ENCODE measurements at places on chromosomes 3 and 15. TPM values are rescaled to one million over a fixed set of nuclear protein-coding genes. Genes with fewer than 3 reads are reported as not detected.

MON1A gene
- 4.0 TPM for total RNA-seq

TMA7 gene
- total RNA-seq: 74.1 TPM

SMARCC1 gene
- 43.9 TPM for total RNA-seq

CLSTN2 gene
- total RNA-seq: 3.8 TPM

TRIM59 gene
- total RNA-seq: 1.0 TPM

STRA6 gene
- total RNA-seq: 1.7 TPM

STAC gene
- total RNA-seq: 0.16 TPM

TTLL13 gene
- total RNA-seq: 0.46 TPM

ASB14 gene
- total RNA-seq: not detected

- no peaks in the 10 kb centered on the region for H3K36me3 ChIP-seq
- no peak overlapping the region for H3K27ac ChIP-seq
- peaks cover 22% of the 10 kb centered on the region for H3K4me1 ChIP-seq
Observed at GRCh38 chr3:171005648-171006047, 20.9 kb downstream of the SLC2A2 start.

DNA sequence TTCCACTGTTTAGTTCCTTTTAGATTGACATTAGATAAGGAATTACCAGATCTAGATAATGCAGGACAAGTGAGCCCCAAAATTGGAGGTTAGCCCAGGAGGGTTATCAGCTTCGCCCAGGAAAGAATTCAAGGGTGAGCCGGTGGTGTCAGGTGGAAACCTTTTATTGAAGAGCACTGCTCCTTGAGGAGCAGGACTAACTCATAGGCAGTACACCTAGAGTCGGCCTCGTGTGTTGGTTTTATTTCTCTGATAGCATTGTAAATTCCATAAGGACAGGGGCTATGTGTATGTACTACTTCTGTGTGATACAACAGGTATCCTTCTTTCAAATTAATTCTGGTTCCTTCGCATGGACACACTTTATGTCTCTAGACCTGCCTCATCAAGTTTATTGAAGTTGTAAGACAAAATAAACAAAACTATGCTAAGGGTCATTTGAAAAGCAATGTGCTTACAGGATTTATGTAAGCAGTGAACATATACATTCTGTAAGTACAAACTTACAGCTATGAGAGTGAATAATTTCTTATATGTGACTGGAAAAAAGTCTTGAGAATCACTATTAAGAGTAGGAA lies 57.2 kb downstream of the SNX4 start:
- H3K4me3 ChIP-seq: no peak overlapping the region
- no peaks in the 10 kb centered on the region for H3K27me3 ChIP-seq
- no peaks in the 10 kb centered on the region for H3K4me1 ChIP-seq
- DNase-seq: no peak
- peaks cover 5% of the 10 kb centered on the region for H3K36me3 ChIP-seq

- no peak overlapping the region for H3K27ac ChIP-seq
- no peaks in the 10 kb centered on the region for H3K36me3 ChIP-seq
- H3K4me3 ChIP-seq: no peak overlapping the region
- H3K27me3 ChIP-seq: no peaks in the 10 kb centered on the region
- no peaks in the 10 kb centered on the region for H3K4me1 ChIP-seq
Observed at GRCh38 chr3:42701371-42702065, 1.1 kb downstream of the HHATL start.

DNA sequence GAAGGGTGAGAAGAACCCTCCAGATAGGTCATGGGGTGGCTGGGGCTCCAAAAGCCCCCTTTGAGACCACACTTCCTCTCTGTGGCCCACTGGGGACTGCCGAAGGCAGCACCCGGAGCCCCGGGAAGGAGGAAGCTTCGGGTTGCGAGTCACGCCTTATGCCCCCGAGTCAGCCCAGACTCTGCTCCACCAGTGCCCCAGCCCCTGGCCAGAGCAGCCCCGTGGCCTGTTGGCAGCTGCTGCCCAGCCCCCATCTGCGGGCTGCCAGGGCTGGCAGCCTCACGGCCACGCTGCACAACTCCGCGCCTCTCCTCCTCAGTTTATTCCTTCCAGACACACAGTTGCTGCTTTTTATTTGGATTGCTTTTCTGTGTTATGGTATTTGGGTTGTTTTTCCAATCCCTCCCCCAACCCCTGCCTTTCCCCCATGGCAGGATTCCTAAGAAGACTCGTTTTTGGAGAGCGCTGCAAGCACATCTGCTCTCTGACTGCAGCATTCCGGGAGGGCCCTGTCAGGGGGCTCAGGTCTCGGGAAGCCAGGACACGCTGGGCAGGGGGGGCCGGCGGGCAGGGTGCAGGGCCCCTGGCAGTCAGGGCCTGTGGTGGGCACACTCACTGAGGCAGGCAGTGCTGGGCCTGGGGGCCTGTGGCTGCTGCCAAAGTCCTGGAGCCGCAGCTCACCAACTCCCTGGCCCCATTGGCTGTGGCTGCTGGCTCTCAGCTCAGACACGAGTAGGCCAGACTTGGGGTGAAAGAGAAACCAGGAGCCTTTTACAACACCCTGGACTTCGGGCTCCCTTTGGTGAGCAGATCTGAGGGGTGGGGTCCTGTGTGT lies 20.2 kb downstream of the MAGEF1 start:
- no peak overlapping the region for H3K4me3 ChIP-seq
- H3K36me3 ChIP-seq: no peaks in the 10 kb centered on the region
- H3K27ac ChIP-seq: no peak overlapping the region
- H3K27me3 ChIP-seq: no peaks in the 10 kb centered on the region

GRCh38 chr3:103210583-103210982 lies 775.8 kb downstream of the ZPLD1 start:
- H3K27me3 ChIP-seq: no peaks in the 10 kb centered on the region
- no peaks in the 10 kb centered on the region for H3K36me3 ChIP-seq
- DNase-seq: no peak
- no peak overlapping the region for H3K4me3 ChIP-seq

- no peak overlapping the region for H3K4me3 ChIP-seq
- H3K27ac ChIP-seq: no peak overlapping the region
- H3K4me1 ChIP-seq: peaks cover 16% of the 10 kb centered on the region
- no peaks in the 10 kb centered on the region for H3K27me3 ChIP-seq
Observed at GRCh38 chr3:11624161-11624560, 19.6 kb downstream of the VGLL4 start.

DNA sequence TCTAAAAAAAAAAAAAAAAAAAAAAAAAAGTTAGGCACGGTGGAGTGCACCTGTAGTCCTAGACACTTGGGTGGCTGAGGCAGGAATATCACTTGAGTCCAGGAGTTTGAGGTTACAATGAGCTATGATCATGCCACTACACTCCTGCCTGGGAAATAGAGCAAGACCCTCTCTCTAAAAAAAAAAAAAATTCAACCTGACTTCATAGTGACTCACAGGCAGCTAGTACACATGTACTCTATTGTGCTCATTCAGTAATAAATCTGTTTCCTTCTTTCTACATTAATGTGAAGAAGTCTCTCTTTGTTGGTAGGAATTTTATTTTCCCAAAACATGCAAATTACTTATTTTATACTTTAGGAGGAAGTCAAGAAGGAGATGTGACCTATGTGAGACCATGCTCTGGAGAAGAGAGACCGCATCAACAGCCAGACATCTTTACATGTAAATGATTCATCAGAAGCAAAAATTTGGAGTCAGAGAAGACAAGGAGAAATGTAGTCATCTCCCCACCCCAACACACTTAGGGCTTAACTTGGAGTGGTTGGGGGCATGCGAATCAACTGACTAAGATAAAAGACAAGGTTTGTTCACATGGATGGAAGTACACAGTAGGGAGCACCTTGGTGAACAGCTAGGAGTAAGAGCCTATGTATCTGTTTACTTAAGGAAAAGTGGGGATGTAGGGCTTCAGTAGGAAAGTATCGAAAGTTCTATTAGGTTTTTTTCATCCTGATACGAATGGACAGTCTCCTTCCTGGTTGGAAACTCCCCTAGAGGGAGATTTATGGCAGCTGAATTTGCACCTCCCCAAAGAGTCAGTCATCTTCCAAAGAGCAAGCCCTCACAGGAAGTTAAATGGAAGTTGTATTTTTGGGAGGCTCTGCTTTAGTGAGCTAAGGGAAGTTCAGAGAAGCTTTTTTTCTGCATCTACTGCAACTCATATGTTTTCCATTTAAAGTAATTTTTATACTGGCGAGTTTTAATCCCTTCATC lies 23.0 kb upstream of the NMD3 start:
- no peak overlapping the region for H3K4me3 ChIP-seq
- no peaks in the 10 kb centered on the region for H3K4me1 ChIP-seq
- H3K27ac ChIP-seq: no peak overlapping the region
- DNase-seq: no peak

- H3K4me3 ChIP-seq: no peak overlapping the region
- H3K4me1 ChIP-seq: peaks cover 2% of the 10 kb centered on the region
- H3K27ac ChIP-seq: no peak overlapping the region
- no peak for DNase-seq
Observed at GRCh38 chr3:22115581-22115980, 364.6 kb upstream of the ZNF385D start.

DNA sequence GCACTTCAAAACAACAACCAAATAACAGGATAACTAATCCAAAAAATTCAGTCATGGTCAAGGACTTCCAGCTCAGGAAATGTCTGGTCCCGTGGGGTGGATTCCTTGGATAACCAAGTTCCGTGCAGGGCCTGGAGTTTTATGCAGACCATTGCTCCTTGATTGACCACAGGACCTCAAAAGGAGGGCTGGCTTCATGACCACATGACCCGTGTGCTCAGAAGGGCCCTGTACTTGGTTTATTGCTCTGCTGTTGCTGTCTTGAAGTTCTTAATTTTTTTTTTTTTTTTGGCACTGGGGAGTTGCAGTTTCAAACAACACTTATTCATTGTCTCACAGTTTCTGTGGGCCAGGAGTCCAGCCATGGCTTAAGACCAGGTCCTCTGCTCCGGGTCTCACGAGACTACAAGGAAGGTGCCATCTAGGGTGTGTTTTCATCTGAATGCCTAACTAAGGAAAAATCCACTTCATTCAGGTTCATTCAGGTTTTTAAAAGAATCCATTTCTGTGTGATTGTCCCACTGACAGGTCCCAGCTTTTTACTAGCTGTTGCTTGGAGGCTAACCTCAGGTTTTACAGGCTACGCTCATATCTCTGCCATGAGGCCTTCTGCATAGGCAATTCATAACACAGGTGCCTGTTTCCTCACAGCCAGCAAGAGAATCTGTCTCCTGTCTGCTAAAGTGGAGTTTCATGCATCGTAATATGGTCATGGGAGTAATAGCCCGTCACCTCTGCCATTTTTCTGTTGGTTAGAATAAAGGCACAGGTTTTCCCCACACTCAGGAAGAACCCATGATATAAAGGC lies 65.3 kb downstream of the FLNB start:
- H3K36me3 ChIP-seq: peaks cover 2% of the 10 kb centered on the region
- H3K27ac ChIP-seq: no peak overlapping the region
- DNase-seq: no peak
- no peak overlapping the region for H3K4me3 ChIP-seq
- no peaks in the 10 kb centered on the region for H3K4me1 ChIP-seq

DNA sequence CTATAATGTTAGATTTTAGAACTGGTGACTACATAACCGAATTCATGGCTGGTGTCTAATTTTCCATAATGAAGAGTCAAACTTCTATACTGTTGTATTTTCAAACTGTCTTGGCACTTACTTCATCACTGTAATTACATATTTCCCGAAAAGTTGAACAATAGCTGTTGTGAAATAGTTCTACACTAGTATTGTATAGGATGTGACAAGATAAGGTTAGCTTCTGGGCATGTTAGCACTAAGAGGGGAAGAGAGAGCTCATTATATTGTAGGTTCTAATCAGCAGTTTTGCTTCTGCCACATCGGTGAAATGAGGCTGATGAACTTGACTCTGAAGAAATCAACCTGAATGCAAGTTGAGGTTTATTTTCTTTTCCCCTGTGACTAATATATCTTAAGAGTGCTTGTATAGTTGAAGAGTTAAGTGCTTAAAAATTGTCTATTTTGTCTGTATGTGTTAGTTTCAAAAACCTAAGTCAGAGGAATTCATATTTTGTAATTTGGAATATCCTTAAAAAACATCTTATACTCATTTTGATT lies 8.9 kb downstream of the GYG1 start:
- no peaks in the 10 kb centered on the region for H3K4me1 ChIP-seq
- H3K27ac ChIP-seq: no peak overlapping the region
- H3K4me3 ChIP-seq: no peak overlapping the region
- H3K27me3 ChIP-seq: no peaks in the 10 kb centered on the region

DNA sequence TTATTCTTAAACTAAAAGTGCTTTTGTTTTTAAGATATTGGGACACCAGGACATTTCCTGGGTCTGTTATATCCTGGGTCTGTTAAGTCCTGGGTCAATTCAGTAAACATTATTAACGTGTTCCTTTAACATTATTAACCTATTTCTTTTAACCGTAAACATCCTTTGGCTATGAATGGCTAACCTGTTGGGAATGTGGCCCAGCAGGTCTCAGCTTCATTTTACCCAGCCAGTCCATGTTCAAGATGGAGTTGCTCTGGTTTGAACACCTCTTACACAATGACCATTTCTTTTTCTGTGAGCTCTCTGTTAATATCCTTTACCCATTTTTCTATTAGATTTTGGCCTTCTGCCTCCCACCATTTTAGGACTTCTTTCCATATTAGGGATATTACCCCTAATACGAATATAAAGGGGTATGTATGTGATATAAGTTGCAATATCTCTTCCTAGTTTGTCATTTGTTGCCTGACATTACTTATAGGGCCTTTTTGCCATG lies 88.9 kb upstream of the NEDD4 start:
- H3K4me1 ChIP-seq: no peaks in the 10 kb centered on the region
- DNase-seq: no peak
- H3K4me3 ChIP-seq: no peak overlapping the region
- no peak overlapping the region for H3K27ac ChIP-seq
- H3K36me3 ChIP-seq: no peaks in the 10 kb centered on the region

DNA sequence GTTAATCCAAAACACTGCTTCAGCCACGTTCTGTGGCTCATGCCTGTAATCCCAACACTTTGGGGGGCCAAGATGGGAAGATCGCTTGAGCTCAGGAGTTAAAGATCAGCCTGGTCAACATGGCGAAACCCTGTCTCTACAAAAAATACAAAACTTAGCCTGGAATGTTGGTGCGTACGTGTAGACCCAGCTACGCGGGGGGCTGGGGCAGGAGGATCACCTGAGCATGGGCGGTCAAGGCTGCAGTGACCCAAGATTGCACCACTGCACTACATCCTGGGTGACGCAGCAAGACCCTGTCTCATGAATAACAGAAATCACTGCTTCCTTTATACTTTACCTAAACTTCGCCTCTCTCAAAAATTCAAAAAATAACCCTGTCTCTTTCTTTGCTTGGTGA lies 1325.0 kb upstream of the CADM2 start:
- H3K4me1 ChIP-seq: no peaks in the 10 kb centered on the region
- DNase-seq: no peak

GRCh38 chr3:80606073-80606472 lies 838.3 kb upstream of the ROBO1 start:
- no peak overlapping the region for H3K4me3 ChIP-seq
- H3K27me3 ChIP-seq: no peaks in the 10 kb centered on the region
- H3K4me1 ChIP-seq: no peaks in the 10 kb centered on the region
- no peaks in the 10 kb centered on the region for H3K36me3 ChIP-seq
- no peak for DNase-seq
- H3K27ac ChIP-seq: no peak overlapping the region

All from pancreas (tissue), 10 donors.